Motor neuron (in vitro differentiated cells): ENCODE measurements at places on chromosomes 1 and 21. TPM values are rescaled to one million over a fixed set of nuclear protein-coding genes. Genes with fewer than 3 reads are reported as not detected.

The CCT8 gene
- 175 and 176 TPM in 2 replicates for total RNA-seq

The EPHA8 gene
- total RNA-seq: 0.22 and 0.31 TPM in 2 replicates

The SPATC1L gene
- 15.3 and 16.8 TPM in 2 replicates for total RNA-seq

The GPR37L1 gene
- 0.45 and 0.94 TPM in 2 replicates for total RNA-seq

The TBX19 gene
- 0.78 and 1.4 TPM in 2 replicates for total RNA-seq

The FAM177B gene
- total RNA-seq: 0.38 TPM in 1 of 2 replicates, not detected in the other
